ENCODE measurements at places on chromosomes 1 and 21. TPM values are rescaled to one million over a fixed set of nuclear protein-coding genes. Genes with fewer than 3 reads are reported as not detected.

The NGF gene
- 30.6 TPM for total RNA-seq

The STIL gene
- total RNA-seq: 6.3 TPM

The PPIAL4G gene
- not detected for total RNA-seq

The SPATA6 gene
- total RNA-seq: 10.2 TPM

The PRAMEF2 gene
- not detected for total RNA-seq

The FCER1G gene
- 0.97 TPM for total RNA-seq

The RHD gene
- not detected for total RNA-seq

Data from hair follicle dermal papilla cell (primary cell).